ENCODE measurements at places on chromosomes 4 and X. TPM values are rescaled to one million over a fixed set of nuclear protein-coding genes. Genes with fewer than 3 reads are reported as not detected.

DNA sequence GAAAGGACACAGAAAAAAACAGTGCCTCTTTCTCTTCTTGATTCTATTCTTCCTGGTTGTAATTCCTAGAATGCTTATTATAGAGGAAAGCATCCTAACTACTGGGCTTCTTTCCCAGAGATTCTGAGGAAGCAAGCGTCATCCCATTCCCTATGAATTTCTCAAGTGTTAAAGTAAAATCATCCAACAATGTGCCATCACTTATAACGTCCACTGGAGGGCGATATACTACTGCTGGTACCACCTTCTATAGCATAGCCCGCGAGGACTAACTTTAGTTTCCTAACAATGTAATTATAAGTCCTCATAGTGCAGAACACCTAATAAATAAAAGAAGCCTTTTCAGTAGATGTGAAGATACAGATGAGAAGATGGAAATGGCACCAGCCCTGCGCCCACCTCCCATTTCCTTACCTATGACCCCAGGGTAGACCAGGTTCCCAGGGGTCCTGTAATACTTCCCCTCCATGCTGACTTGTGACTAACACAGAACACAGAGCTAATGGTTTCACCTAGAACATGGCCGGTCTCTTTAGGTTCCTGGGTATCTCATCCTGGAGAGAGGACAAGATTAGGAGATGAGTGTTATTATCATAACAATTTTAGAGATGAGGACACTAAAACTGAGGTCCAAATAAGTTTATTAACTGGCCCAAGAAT is 4.2 kb downstream of the CENPVL3 start:
- H3K36me3 ChIP-seq: no peaks in the 10 kb centered on the region
- H3K27me3 ChIP-seq: no peaks in the 10 kb centered on the region
- H3K27ac ChIP-seq: no peak overlapping the region
- no peaks in the 10 kb centered on the region for H3K4me1 ChIP-seq

The GPR82 gene
- 0.15 TPM for total RNA-seq

DNA sequence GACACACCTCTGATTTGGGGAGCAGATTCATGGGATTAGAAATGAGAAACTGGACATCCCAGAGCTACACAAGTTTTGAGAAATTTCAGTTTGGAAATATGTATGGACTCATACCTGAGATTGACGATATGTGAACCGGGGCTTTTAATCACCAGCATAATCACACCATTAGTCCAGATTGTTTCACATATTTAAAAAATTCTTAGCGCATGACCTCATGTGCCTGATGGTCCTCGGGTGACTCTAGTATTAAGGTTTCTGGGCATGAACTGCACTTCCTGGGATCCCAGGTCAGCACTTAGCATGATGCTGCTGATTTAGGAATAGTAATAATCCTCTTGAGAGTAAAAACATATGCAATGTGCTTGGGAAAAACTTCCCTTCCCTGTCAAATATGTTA is 91.9 kb upstream of the BCOR start:
- DNase-seq: no peak
- no peaks in the 10 kb centered on the region for H3K36me3 ChIP-seq
- no peak overlapping the region for H3K4me3 ChIP-seq

GRCh38 chrX:147978931-147979330 is 2.2 kb upstream of the FMR1NB start:
- H3K36me3 ChIP-seq: no peaks in the 10 kb centered on the region
- no peaks in the 10 kb centered on the region for H3K27me3 ChIP-seq
- H3K4me3 ChIP-seq: no peak overlapping the region
- no peak for DNase-seq
- no peaks in the 10 kb centered on the region for H3K4me1 ChIP-seq
- no peak overlapping the region for H3K27ac ChIP-seq

DNA sequence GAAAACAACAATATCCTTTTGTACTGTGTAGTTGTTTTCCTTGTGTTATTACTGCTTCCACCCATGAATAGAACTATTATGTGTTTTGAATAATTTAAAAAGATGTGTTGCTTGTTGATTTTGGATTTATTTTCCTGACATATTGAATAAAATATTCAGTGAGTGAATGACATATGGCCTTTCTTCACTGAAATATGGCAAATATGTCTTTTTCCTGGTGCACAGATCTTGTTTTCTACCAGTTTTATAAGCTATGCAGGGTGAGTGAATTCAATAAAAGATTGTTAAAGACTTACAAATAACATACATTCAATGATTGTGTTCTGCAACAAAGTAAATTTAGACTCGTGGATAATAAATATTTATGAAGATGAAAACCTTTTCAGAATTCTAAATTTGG is 1216.3 kb upstream of the ADGRL3 start:
- H3K27me3 ChIP-seq: no peaks in the 10 kb centered on the region
- no peaks in the 10 kb centered on the region for H3K36me3 ChIP-seq
- H3K4me3 ChIP-seq: no peak overlapping the region
- no peak overlapping the region for H3K27ac ChIP-seq
- no peaks in the 10 kb centered on the region for H3K4me1 ChIP-seq

DNA sequence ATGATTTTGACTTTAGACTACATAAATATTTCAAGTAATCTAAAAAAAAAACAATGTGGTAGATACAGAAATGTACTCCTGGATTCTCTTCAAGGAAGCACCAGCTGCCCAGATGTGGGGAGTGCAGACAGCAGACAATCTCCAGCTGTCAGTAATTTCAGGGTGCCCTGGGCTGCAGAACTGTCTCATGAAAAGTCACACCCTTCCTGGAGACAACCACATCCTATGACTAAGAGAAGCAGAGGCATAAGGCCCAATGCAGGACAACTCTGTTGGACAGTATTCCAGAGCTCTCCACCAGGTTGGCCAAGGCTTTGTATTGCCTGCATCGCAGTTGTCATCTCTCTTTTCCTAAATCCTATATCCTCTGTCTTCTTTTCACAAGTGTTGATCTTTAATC is 34.4 kb upstream of the BLTP1 start:
- H3K4me1 ChIP-seq: no peaks in the 10 kb centered on the region
- no peak overlapping the region for H3K4me3 ChIP-seq
- DNase-seq: no peak
- no peaks in the 10 kb centered on the region for H3K27me3 ChIP-seq
- no peaks in the 10 kb centered on the region for H3K36me3 ChIP-seq
- no peak overlapping the region for H3K27ac ChIP-seq

DNA sequence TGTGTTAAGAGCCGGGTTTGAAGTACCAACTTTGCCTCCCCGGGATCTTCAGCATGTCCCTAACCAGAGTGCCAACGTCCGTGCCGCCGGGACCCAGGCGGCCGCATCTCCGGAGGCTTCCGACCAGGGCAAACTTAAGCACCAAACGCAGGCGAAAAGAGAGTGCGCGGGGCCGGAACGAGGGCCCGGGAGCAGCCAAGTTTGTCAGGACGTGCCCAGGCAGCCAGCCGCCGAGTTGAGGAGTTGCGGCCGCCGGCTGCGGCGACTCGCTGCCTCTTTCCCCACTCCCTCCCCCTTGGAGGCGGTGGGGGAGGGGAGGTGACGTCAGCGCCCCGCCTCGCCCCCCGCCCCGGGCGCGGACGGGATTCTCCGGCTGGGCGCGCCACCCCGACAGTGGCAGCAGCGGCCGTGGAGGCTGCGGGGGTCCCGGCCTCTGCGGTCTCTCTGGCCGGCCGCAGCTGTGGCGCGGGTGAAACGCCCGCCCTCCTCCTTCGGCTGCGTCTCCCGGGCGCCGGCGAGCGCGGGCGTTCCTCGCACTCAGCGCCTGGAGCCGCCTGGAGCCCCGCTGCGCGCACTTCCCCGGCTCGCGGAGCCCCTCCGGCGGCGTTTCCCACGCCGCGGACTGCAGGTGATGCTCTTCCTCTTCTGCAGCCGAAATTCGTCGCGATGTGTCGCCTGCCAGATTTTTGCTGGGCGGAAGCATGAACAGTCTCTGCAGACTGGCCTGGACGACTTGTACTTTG is 2.9 kb upstream of the FAT1 start:
- peak; percentile 77 for DNase-seq
- H3K27me3 ChIP-seq: no peaks in the 10 kb centered on the region
- peak overlapping the region; percentile 93 for H3K27ac ChIP-seq
- peak overlapping the region; percentile 63 for H3K4me3 ChIP-seq
- H3K36me3 ChIP-seq: no peaks in the 10 kb centered on the region

The IL15 gene
- 1.4 TPM for total RNA-seq

DNA sequence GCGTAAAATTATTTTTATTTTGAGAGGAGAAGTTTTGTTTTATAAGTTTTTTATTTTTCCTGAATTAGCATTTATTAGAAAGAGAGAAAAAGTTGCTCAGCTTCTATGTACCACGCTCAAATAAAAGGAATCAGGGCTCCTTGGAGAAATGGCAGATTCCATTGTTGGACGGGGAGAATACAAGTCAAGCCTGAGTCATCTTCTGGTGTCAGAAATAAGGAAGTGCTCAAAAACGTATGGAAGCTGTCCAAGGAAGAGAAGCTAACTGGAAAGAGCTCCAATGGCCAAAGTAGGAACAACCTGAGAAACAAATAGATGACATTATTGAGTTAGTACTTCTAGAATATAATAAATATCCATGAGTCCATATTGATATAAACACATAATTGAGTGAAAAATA is 89.3 kb upstream of the NEIL3 start:
- no peak overlapping the region for H3K27ac ChIP-seq
- no peaks in the 10 kb centered on the region for H3K36me3 ChIP-seq

DNA sequence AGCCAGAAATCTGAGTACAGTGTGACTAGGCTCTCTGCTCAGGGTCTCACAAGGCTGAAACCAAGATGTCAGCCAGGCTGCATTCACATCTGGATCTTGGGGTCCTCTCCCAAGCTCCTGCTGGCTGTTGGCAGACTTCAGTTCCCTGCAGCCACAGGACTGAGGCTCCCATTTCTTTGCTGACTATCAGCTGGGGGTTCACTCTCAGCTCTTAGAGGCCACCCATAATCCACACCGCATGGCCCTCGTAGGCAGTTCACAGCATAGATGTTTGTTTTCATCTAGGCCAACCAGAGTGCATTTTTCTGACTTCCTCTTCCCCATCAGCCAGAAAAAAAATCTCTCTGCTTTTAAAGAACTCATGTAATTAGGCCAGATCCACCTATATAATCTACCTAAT is 8.2 kb upstream of the WDR44 start:
- H3K27me3 ChIP-seq: no peaks in the 10 kb centered on the region
- DNase-seq: no peak
- H3K4me3 ChIP-seq: no peak overlapping the region
- no peak overlapping the region for H3K27ac ChIP-seq
- H3K4me1 ChIP-seq: no peaks in the 10 kb centered on the region

DNA sequence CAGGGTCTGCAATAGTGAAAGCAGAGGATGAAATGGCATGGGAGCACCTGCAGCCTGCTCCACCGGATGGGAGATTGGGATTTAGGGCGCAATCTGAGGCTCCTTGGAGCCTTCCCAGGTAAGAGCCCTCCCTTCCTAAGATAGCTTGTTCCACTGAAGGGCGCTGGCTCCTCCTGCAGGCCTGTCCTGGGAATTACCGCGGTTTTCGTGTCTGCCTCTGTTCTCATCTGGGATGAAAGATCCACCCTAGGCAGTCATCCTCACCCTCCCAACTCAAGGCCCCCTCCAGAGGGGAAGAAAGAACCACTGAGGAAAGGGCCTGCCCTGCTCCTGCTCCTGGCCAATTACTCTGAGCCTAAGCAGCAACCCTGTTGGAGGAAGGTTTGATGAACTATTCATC is 547.5 kb downstream of the SMARCA1 start:
- no peak overlapping the region for H3K27ac ChIP-seq
- peak; percentile 44 for DNase-seq
- no peaks in the 10 kb centered on the region for H3K36me3 ChIP-seq
- no peaks in the 10 kb centered on the region for H3K4me1 ChIP-seq

- no peaks in the 10 kb centered on the region for H3K36me3 ChIP-seq
These were observed 43.9 kb downstream of the CLNK start for GRCh38 chr4:10640561-10641201.

- no peak for DNase-seq
- no peaks in the 10 kb centered on the region for H3K4me1 ChIP-seq
- H3K27me3 ChIP-seq: no peaks in the 10 kb centered on the region
- H3K36me3 ChIP-seq: no peaks in the 10 kb centered on the region
- H3K4me3 ChIP-seq: peak overlapping the region; percentile 26
- H3K27ac ChIP-seq: peak overlapping the region; percentile 53
These were observed 28.1 kb upstream of the SPON2 start for GRCh38 chr4:1200425-1201035.

- no peak overlapping the region for H3K4me3 ChIP-seq
- H3K27ac ChIP-seq: no peak overlapping the region
- no peaks in the 10 kb centered on the region for H3K4me1 ChIP-seq
These were observed 18.8 kb upstream of the CLDN34 start for GRCh38 chrX:9948406-9948805.

The CCNA2 gene
- 0.83 TPM for total RNA-seq

DNA sequence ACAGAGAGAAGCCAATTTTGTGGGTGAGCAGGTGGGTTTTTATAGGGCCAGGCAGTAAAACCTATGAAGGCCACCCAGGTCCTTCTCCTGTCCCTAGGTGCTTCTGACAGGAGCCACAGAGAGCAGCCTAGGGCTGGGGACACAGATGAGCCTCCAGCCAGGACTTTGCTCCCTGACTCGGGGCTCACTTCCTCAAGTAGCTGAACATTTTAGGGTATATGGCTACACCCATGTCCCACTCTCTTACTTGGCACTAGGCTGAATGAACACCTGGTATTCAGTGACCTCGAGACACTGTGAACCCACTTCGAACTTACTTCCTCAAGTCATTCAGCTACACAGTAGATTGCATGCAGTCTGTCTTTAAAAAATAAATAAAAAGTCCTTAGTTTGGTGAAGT is 217.3 kb downstream of the MID1IP1 start:
- DNase-seq: no peak
- H3K4me1 ChIP-seq: no peaks in the 10 kb centered on the region
- H3K27me3 ChIP-seq: no peaks in the 10 kb centered on the region
- no peak overlapping the region for H3K4me3 ChIP-seq

The FAM47C gene
- not detected for total RNA-seq

The ARL9 gene
- not detected for total RNA-seq

- no peak for DNase-seq
- H3K36me3 ChIP-seq: no peaks in the 10 kb centered on the region
- H3K27ac ChIP-seq: no peak overlapping the region
- no peaks in the 10 kb centered on the region for H3K27me3 ChIP-seq
- no peak overlapping the region for H3K4me3 ChIP-seq
These were observed 26.5 kb upstream of the MANBA start for GRCh38 chr4:102787096-102787881.

- H3K4me3 ChIP-seq: no peak overlapping the region
- H3K4me1 ChIP-seq: no peaks in the 10 kb centered on the region
- peaks cover 86% of the 10 kb centered on the region for H3K27me3 ChIP-seq
- H3K27ac ChIP-seq: no peak overlapping the region
- no peaks in the 10 kb centered on the region for H3K36me3 ChIP-seq
These were observed 1.4 kb downstream of the NKX6-1 start for GRCh38 chr4:84497504-84498202.

- no peaks in the 10 kb centered on the region for H3K36me3 ChIP-seq
- H3K27ac ChIP-seq: no peak overlapping the region
- no peak for DNase-seq
- H3K27me3 ChIP-seq: no peaks in the 10 kb centered on the region
These were observed 46.3 kb downstream of the TEX13B start for GRCh38 chrX:107935664-107936433.
